Stimulated activated CD4-positive, alpha-beta T cell treated with anti-CD3 and anti-CD28 coated beads, Interleukin-4, amount 100 ng/mL, for 24 hours (primary cell): ENCODE measurements at places on chromosomes 6 and 20.

- peak; percentile 84 for DNase-seq
Observed at GRCh38 chr6:29723262-29723665, at the start of gene HLA-F. Gene HLA-F, plus strand, starts transcription at chr6:29723434. Its CDS starts 30 bp downstream, at chr6:29723464.

GRCh38 chr6:39906318-39906761, 27.9 kb downstream of the MOCS1 start:
- DNase-seq = no peak

GRCh38 chr6:474453-475185, 83.1 kb downstream of the IRF4 start:
- DNase-seq = peak; percentile 84

GRCh38 chr6:111038534-111039252, 48.6 kb upstream of the SLC16A10 start:
- DNase-seq = no peak

DNA sequence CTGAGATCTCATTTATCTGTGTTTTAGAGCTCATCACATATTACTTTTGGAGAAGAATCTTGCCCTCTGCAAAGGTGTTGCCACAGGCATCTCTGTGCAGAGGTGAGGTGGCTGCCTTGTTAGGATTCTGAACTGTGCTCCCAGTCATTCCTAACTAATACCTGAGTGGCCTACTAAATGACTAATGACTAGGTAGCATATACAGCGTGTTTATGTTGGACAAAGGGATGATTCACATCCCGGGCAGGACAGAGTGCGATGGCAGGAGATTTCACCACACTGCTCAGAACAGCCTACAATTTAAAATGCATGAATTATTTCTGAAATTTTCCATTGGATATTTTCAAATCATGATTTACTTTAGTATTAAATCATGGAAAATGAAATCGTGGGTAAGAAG, 23.1 kb upstream of the CGA start:
- no peak for DNase-seq

DNA sequence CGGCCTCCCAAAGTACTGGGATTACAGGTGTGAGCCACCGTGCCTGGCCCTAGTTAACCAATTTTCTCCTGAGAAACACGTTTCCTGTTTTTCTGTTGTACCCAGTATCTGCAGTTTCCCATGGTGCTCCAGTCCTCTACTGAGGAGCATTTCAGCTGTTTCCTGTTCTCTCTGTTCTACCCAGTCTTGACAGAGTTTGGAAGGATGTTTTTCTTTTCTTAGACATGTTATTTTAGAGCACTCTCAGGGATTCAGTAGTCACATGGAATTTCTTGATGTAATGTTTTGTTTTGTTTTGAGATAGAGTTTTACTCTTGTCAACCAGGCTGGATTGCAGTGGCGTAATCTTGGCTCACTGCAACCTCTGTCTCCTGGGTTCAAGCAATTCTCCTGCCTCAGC, 129.8 kb upstream of the TIAM2 start:
- no peak for DNase-seq

- DNase-seq = no peak
Observed at GRCh38 chr6:19231878-19232561, 605.1 kb upstream of the ID4 start.

GRCh38 chr20:2005359-2005758, 11.5 kb upstream of the PDYN start:
- DNase-seq = peak; percentile 18

DNA sequence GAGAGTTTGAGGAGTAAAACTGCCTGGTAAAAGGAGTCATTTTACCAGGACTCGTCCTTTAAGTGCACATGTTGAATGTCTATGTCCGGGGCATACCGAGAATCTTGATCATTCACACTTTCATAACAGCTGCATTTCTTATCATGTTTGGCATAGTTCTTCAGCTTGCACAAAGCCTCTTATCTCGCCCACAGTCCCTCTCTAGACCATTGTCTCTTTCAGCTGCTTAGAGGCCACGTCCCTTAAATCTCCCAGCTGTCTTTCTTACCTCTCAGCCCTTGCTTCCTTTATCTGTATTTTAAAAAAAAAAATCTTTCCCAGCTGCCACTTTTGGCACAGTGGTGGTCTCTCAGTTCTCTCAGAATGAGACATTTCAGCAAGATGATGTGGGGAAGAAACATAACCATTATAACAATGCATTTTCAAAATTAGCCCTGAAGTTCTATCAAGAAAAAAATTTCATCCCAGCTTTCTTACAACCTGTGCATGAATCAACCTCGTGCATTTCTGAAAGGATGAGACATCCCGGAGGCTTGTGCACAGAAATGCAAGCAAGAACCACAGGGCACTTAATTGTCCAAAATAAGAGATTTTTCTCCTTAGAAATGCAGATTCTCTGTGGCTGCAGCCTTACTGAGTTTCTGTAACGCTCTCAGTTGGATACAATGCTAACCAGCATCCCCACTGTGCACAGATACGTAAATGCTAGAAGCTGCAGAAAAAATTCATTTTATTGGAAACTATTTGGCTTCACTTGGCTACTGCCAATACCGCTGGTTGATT, 24.2 kb downstream of the RBM24 start:
- no peak for DNase-seq

GRCh38 chr6:100796049-100796823, 84.9 kb downstream of the ASCC3 start:
- DNase-seq = no peak

DNA sequence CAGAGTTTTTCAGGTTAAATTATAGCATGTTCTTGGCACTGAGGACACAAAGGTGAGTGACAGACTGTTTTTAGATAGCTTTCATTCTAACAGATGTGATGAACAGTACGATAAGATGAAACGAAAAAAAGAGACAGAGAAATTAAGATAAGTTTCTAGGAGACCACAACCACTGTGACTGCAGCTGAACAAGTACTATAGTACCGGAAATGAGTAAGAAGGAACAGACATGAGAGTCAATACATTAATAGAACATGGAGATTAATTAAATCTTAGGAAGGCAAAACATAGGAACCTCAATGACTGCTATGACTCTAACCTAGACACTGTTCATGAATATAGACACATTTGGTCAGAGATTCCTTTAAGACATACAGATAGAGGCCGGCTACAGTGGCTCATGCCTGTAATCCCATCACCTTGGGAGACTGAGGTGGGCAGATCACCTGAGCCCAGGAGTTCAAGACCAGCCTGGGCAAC, 40.2 kb downstream of the HBS1L start:
- peak; percentile 35 for DNase-seq

GRCh38 chr6:164911151-164911550, 398.3 kb downstream of the C6orf118 start:
- no peak for DNase-seq

DNA sequence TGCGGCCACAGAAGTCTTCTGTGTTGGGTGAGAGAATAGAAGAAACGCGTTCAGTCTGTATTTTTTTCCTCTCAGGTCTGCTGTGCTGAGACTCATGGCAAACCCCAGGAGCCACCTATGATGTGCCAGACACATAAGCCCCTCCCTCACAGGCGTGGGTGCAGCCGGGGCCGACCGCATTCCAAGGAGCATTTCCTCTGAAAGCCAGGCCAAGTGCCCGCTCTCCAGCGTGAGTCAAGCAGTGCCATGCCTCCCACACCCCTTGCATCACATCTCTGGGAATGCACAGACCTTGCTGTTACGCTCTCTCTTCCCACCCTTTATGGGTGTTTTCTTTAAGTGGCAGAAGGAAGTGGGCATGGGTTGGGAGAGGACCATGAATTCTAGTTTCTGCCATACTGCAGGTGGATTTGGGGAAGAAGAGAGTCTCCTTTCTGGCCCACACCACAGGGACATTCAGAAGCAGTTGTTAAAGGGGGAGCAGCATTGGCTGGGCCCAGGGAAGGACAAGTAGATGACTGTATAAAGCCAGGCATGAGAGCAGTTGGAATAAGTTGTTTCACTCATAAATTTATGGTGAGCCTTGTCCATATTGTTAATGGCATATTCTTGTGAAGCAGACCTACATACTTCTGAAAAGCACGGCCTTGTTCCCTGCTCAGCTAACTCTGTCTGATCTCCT, 37.1 kb upstream of the TFAP2A start:
- no peak for DNase-seq

DNA sequence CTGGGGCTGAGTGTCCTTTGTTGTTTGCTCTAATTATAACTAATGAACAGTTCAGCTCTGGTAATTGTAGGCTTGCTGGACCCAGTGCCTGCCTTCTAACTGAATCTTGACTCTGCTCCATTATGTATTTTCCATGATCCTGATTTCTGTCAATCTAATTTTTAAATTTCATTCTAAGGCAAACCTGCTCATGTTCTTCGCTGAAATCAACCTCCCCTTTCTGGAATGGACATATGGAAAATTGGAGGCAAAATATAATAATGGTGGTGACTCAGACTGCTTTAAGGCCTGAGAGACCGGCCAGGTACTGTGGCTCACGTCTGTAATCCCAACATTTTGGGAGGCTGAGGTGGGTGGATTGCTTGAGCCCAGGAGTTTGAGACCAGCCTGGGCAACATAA, 182.7 kb upstream of the AKAP12 start:
- DNase-seq = no peak

GRCh38 chr20:2835331-2835796, 5.1 kb downstream of the PCED1A start:
- no peak for DNase-seq

DNA sequence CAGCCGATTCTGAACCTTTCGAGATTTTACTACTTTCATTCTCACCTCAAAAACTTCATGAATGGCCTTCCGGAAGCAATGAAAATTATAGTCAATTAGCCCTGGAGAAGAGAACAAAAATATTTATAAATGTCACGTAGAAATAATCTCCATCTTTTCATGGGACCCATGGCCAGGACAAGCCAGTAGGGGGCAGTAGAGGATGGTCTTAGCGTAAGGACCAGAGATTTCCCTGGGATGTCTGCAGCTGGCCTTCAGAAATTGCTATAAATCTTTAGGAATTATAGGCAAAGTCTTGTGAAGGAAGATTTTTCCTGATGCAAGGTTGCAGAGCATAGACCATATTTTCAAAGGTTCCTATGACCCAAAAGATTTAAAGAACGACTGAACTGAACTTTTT, 15.6 kb upstream of the UBE2J1 start:
- peak; percentile 74 for DNase-seq

GRCh38 chr6:105992315-105992961, 93.7 kb upstream of the PRDM1 start:
- peak; percentile 85 for DNase-seq

DNA sequence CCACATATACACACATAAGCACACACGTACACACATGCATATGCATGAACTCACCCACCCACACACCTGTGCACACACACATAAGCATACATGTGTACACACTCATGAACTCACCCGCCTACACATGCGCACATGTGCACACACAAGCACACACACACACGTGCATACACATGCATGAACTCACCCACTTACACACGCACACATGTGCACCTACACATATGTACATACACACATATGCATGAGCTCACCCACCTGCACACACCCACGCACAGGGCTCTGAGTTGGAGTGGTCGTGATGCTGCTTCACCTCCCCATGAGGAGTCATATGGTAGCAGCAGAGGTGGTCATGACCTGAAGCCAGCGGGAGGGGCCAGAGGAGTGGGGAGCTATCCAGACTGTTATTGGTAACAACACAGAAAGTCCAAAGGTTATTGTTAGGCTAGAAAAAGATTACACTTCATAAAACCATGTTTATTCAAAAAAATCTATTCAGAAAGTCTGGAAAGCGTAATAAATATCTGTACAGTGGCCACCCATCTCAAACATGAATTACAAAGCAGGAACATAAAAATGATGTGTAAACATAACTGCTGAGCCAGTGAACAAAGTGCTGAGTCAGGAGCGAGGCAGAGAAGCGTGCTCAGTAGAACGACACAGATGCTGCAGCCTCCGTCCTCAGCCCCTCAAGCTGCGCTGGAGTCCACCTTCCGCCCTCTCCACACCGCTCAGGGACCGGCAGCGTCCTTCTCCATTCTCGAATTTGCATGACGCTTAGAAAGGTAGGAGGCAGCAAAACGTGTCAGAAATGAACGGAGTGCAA, 26.4 kb upstream of the MPC1 start:
- DNase-seq = no peak

DNA sequence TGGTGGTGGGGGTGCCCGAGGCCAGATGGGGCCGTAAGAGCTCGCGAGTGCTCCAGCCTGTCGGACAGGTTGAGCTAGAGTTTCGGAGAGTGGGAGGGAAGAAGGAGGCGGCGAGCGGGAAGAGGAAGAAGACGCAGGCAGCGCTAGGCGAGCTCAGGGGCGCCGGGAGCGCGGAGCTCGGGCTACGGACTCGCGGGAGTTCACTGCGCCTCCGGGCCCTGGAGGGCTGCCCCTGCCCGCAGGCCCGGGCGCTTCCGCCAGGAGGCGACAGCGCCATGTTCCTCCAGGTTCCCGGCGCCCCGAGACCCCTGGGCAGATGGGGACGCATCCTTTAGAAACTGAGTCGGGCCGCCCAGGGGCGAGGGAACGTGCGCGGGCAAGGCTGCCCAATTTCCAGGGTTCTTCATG, 984 bp downstream of the TFAP2C start:
- no peak for DNase-seq

GRCh38 chr20:43320536-43320935, 130.8 kb upstream of the PTPRT start:
- DNase-seq = no peak

DNA sequence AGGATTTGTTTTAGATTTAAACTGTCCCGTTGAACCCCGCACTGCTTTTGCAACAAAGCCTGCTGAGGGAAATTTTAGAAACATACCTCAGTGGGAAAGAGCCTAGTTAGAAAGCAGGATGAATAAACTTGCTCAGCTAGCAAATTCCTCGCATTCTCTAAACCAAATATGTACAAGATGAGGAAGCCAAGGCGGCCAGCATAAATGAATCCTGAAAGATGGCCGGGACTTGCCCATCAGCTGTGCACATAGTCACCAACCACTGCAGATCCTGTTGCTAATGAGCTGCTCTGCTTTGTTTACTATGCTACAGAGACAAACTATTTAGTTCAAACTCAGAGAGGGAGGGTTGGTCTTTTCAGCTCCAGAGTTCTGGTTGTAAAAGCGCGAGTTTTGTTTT, 49.0 kb downstream of the TMEM170B start:
- no peak for DNase-seq

- DNase-seq = no peak
Observed at GRCh38 chr6:161152907-161153662, 120.8 kb downstream of the AGPAT4 start.

- DNase-seq = peak; percentile 48
Observed at GRCh38 chr20:46545077-46545826, 5.2 kb downstream of the OCSTAMP start.

DNA sequence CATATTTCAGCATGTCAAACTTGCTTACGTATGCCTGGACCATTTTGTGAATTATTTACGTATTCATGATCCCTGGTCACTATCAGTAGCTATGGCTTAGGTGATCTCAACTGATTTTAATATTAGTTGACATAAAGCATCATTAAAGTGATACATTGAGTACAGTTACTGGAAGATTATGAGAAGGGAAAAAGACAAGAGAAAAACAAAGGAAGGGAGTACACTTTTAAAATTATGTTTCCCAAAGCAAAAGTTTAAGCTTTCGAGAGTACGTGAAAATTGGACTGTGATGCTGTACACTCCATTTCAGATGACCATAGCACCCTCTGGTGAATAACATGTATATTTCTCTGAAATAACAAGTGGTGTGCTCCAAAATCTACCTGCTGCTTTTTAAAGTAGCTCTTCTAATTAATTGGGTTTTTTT, 215.0 kb upstream of the HSF2 start:
- DNase-seq = no peak
